ENCODE measurements at places on chromosomes 12 and 14.
A peak's percentile ranks its signal among the peaks of the same experiment; 100 is the strongest.

GRCh38 chr14:51668870-51669269 lies 17.2 kb downstream of the FRMD6 start:
- no peak for DNase-seq

DNA sequence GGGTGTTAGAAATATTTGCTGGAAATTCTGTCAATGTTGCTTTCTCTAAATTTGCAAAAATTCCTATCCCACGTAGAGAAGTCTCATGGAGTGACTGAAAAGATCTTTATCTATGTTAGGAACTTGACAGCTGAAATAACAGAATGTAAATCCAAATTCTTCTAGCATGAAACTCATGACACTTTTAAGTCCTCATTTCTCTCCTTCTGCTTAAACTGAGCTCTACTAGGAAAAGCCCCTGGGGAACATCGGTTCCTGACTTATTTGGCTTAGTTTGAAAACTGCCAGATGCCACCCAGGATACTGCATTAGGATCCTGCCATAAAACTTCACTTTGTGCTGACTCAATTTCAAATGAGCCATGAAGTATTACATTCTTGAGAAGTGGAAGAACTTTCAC lies 426.0 kb downstream of the GALC start:
- DNase-seq = no peak

GRCh38 chr12:62785941-62786559 lies 148.9 kb downstream of the PPM1H start:
- DNase-seq = peak; percentile 77

GRCh38 chr14:92486881-92487280 lies 26.7 kb upstream of the RIN3 start:
- no peak for DNase-seq

GRCh38 chr12:77204083-77204482 lies 138.7 kb upstream of the E2F7 start:
- DNase-seq = no peak

- no peak for DNase-seq
Measured at GRCh38 chr12:112297188-112297587, 85.0 kb downstream of the HECTD4 start.

DNA sequence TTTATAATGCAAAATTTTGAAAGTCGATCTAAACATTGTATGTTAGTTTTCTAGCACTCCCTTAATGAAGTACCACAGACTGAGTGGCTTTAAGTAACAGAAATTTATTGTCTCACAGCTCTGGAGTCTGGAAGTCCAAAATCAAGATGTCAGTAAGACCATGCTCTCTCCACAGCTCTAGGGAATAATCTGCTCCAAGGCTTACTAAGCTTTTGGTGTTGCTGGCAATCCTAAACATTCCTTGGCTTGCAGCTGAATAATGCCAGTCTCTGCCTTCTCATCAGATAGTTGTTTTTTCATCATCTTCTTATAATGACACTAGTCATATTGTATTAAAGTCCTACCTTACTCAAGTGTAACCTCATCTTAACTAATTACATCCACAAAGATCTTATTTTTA lies 102.2 kb downstream of the RASSF9 start:
- no peak for DNase-seq

DNA sequence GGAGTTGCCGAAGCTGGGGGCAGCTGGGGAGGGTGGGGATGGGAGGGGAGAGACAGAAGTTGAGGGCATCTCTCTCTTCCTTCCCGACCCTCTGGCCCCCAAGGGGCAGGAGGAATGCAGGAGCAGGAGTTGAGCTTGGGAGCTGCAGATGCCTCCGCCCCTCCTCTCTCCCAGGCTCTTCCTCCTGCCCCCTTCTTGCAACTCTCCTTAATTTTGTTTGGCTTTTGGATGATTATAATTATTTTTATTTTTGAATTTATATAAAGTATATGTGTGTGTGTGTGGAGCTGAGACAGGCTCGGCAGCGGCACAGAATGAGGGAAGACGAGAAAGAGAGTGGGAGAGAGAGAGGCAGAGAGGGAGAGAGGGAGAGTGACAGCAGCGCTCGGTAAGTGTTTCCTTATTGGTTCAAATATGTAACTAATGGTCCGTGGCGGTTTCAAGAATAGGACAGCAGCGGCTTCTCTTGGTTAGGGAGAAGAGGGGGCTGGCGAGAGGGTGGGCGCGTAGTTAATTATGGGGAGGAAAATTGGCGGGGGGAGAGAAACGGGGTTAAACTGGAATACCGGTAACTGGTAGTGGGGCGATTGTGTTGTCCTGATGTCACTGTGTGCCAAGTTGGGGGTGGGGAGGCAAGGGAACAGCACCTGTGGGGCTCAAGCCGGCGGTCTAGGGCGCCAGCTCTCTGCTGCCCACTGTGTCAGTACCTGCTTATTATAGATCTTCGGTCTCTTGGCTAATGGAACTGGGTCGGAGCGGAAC lies 8.4 kb downstream of the HOXC8 start:
- DNase-seq = no peak

GRCh38 chr14:54109521-54110120 lies 153.0 kb upstream of the BMP4 start:
- no peak for DNase-seq

DNA sequence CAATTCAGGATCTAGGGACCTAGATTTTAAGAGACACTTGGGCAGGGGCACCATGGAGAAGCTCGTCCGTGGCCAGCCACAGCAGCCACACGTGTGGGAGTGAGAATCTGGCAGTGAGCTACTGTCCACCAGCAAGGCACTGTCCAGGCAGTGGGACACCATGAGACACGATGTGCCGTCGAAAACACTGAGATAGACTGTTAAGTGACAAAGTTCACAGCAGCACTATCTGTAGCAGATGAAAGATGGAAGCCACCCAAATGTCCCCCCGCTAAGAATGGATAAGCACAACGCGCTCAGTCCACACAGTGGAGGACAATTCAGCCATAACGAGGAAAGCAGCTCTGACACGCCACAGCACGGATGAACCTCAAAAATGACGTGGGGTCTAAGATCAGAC lies 19.7 kb downstream of the RILPL1 start:
- no peak for DNase-seq

DNA sequence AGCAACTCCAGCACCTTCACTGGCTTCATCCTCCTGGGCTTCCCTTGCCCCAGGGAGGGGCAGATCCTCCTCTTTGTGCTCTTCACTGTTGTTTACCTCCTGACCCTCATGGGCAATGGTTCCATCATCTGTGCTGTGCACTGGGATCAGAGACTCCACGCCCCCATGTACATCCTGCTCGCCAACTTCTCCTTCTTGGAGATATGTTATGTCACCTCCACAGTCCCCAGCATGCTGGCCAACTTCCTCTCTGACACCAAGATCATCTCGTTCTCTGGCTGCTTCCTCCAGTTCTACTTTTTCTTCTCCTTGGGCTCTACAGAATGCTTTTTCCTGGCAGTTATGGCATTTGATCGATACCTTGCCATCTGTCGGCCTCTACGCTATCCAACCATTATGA lies 6.8 kb downstream of the OR11G2 start:
- no peak for DNase-seq

- DNase-seq = no peak
Measured at GRCh38 chr12:49980501-49981349, 8.0 kb downstream of the AQP6 start.

DNA sequence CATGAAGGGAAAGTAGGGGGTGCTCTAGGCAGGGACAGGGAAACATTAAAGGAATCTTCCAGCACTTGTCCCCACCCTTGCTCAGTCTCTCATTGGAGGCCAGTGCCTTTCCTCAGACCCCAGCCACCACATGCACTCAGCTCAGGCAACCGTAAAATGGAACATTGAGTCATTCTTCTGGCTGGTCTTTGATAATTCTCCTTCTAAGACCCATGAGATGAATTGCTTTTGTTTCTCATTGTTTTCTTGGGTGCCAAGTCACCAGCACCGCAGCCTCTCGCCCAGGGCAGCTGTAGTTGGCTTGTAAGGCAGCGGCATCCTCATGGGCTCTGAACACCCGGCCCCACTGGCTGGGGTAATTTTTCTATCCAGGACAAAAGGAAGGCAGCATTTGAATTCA lies 108.2 kb downstream of the PHETA1 start:
- DNase-seq = no peak

GRCh38 chr12:111747333-111747732 lies 19.4 kb upstream of the ALDH2 start:
- DNase-seq = no peak

DNA sequence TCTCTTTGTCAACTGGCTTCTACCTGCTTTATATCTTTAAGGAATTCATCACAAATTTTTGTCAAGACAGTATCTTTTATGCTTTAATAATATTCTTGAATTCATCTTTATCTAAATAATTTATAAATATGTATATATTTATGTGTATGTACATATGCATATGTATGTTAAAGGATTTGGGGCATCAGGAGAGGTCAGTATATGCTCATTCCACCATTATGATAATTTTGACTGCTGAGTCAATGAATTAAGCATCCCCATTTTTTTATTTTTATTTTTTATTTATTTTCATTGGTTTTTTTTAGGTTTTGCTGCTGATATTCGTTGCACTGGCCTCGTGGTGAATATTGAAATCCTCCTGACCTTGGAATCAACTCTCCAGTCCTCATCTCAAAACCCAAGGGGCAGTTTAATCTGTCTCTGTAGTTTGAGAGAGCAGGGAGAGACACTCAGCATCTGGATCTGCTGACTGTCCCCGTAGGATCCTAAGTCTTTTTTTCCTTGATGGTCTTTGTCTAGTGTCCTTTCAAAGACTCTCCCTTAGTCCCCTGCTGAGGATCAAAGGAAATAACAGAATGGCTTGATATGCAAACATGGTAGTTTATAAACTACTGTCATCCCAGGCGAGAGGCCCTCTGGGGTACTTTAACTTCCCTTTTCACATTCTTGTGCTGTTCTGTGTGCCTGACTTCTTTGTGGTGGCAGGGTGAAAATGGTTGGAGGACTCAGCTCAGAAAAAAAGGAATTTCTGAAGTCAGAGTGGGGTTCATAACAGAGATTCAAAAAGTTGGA lies 218.7 kb downstream of the DIO2 start:
- no peak for DNase-seq

DNA sequence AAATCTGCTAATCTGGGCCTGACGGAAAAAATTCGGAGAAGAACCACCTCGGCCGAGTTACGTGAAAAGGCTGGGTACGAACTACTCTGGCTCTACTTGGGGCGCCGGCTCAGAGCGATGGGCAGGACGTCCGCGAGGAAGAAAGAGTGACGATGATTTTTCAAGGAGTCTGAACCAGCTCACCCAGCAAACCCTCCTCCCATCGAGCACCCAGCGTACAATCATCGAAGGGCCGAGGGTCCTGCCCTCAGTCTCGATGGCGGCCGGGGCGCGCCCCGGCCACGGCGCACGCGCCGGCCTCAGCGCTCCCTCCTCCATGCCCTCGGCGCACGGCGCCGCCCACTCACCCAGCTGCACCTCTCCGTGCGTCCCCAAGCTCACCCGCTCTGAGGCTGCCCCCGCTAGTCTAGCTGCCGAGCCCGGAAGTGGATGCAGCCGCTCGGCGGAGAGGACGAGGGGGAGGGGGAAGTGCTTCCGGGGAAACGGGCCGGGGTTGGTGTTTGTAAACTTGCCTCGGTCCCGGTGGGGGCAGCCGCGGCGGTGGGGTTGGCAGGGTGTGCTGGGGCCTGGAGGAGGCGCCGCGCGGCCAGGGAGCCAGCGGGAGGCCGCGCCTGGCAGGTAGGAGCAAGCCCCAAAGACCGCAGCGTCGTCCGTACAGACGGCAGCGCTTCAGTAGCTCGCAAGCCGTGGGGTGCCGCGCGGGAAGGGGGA lies at the start of the genes CSAD and ZNF740:
TSS of gene CSAD (minus strand) at position 706 of the 711 bp plus-strand sequence. CDS start 7,455 bp downstream, outside the sequence.
TSS of gene ZNF740 (plus strand) at position 503 of the 711 bp plus-strand sequence. CDS start 1,262 bp downstream, outside the sequence.
- peak; percentile 99 for DNase-seq

DNA sequence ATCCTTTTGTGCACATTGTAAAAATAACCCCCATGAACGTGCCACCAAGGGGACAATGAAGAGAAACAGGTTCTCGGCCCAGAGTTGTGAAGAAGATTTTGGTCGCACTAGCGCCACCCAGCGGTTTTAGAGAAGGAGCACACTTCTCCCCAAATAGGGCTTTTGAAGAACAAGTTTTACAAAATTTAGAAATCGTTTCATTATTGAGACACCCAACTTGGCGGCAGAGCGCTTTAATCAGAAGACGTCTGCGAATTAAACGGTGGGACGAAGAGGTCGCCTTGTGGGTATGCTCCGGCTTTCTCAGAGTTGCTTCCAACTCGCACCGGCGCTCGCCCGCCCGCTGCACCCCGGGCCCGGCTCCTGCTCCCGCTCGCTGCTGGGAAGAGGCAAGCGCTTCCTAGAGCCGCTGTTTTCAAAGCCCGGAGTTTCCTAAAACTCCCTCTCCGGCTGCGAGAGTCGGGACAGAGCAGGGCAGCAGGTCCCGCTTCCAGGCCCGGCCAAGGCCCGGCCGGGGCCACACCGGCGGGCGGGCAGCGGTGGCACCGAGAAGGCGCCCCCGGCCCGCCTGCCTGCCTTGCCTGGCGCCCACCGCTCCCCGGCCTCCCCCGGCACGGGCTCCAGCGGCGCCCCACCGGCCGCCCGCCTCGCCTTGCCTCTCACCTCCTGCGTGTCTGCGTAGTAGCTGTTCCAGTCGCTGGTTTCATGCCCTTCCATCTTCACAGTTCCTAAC lies 645 bp downstream of the FOXA1 start:
- DNase-seq = peak; percentile 77

- DNase-seq = no peak
Measured at GRCh38 chr14:56412468-56413434, 166.8 kb upstream of the TMEM260 start.

GRCh38 chr14:61565836-61566536 lies 129.3 kb upstream of the HIF1A start:
- peak; percentile 95 for DNase-seq

DNA sequence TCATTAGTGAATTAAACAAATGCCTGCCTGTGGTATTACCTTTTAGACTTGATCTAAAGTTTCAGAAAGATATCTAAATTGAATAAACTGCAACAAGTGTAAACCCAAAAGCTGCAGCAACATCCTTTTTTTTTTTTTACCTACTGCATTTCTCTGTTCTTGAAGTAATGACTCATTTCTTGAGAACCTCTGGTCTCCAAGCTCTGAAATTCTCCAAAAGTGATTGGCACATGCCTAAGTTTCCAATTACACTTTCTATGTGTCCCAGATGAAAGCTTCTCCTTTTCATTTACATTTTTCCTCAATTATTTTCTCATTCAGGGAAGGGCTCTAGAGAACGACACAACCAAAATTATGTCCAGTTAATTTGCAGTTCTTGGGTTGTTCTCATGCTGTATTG lies 435.2 kb upstream of the DCN start:
- no peak for DNase-seq

DNA sequence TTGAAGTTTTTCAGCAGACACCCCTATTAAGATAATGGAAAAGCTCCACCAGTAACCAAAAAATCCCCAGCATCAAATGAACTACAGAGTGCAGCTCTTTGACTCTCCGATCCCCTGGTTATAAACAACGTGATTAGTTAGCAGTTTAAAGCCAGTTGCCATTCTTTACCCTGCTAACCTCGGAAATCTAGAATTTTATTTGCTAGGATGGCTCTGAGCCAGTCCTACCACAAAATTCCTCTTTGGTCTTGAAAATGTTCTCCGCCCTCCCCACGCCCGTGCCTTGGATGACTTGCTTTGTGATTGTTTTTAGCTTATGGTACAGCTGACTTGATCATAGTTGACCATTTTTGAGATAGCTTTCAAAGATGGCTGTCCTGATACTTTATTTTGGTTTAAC lies 1.2 kb downstream of the KLHDC2 start:
- no peak for DNase-seq
